Activated CD4-positive, alpha-beta memory T cell treated with anti-CD3 and anti-CD28 coated beads for 36 hours (primary cell): ENCODE measurements at places on chromosomes 2 and 18. TPM values are rescaled to one million over a fixed set of nuclear protein-coding genes. Genes with fewer than 3 reads are reported as not detected.
A peak's percentile ranks its signal among the peaks of the same experiment; 100 is the strongest.

PLEK gene
- 7.6 TPM for total RNA-seq

CGREF1 gene
- 2.9 TPM for total RNA-seq

DNA sequence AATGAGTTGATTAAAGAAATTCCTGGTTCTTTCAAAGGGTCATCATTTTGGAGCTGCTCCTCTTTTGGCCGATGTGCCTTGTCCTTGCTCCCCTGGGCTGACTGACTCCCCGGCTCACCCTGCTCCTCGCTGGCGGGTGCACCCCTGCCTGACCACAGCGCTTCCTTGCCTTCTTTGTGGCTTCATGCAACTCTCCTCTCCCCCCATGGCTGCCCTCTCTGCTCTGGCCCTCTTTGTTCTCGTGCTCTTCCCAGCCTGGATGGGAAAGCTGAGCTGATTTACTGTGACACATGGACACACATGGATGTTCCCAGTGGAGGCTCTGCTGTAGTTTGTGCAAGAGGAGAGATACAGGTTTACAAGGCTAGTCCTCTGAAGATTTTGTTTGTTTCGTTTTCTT lies 234.6 kb downstream of the HAUS1 start:
- no peak overlapping the region for H3K4me3 ChIP-seq
- peak; percentile 22 for DNase-seq
- H3K4me1 ChIP-seq: peaks cover 27% of the 10 kb centered on the region
- no peaks in the 10 kb centered on the region for H3K36me3 ChIP-seq
- H3K27me3 ChIP-seq: peaks cover 34% of the 10 kb centered on the region

DNA sequence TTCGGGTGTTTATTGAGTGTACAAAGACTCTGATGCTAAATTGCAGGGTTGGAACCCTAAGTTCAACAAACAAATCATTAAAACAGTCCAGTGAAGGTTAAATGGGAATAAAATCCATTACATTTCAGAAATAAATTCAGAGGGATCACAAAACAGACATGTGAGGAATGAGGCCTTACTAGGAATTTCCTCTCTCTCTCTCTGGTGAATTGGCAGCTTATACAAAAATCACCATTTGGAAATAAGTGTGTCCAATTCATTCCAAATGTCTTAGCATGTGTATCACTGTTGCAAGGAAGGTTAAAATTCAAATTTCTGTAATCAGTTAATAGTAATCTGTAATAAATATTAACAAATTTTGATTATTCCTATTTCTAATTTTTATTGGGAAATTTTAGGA lies 228.6 kb upstream of the PXDN start:
- no peak overlapping the region for H3K4me3 ChIP-seq
- H3K27ac ChIP-seq: no peak overlapping the region
- no peaks in the 10 kb centered on the region for H3K36me3 ChIP-seq
- H3K4me1 ChIP-seq: no peaks in the 10 kb centered on the region

DNA sequence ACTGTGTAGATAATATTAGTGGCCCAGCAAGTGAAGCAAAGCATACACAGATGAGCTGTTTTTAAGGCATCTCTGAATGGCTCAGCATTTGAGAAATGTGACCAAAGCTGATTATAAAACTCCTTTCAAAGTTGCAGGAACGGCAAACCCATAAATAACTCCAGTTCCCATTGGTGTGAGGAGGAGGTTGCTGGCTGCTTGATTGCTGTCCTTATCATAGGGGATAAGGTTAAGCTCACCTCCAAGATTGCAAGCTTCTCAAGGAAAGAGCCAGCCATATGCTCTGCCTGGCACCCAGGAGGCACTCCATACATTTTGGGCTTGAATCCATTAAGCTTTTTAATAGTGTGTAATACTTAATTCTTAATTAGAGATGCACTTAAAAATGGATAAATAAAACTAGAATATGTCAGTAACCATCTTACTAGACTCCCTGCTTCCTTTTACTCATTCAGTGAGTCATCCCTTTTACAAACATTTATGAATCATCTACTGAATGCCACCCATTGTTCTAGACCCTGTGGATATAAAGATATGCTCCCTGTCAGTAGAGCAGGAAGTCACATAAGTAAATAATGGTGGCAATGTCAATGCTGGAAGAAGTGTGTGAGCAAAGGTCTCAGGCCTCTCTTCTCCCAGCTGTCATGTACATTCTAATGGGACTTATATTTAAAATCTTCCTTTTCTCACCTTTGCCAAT lies 99.3 kb downstream of the SPATS2L start:
- peaks cover 33% of the 10 kb centered on the region for H3K4me1 ChIP-seq
- DNase-seq: no peak
- no peak overlapping the region for H3K4me3 ChIP-seq
- H3K27me3 ChIP-seq: no peaks in the 10 kb centered on the region
- peak overlapping the region; percentile 43 for H3K27ac ChIP-seq

DNA sequence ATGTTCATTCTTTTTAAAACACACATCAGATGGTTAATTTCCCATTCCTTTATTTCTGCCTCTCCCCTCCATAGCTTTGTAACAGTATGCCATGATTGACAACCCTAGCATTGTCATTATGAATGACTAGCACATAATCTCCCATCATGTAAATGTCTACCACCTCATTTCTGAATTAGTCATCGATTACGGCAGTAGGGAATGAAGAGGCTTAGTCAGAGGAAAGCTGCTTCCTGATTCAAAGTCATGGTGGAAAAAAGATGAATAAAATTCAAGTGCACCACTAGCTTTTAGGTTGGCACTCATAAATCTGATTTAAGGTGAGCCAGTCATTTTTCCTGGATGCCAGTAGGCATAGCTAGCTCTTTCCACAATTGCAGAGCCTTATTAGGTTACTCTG lies 19.1 kb upstream of the ACMSD start:
- peaks cover 2% of the 10 kb centered on the region for H3K27me3 ChIP-seq
- no peak overlapping the region for H3K27ac ChIP-seq
- H3K36me3 ChIP-seq: no peaks in the 10 kb centered on the region
- no peaks in the 10 kb centered on the region for H3K4me1 ChIP-seq

GRCh38 chr2:219126555-219126954 lies 34.1 kb downstream of the NHEJ1 start:
- no peaks in the 10 kb centered on the region for H3K27me3 ChIP-seq
- H3K4me1 ChIP-seq: peaks cover 14% of the 10 kb centered on the region
- no peak overlapping the region for H3K27ac ChIP-seq
- H3K36me3 ChIP-seq: no peaks in the 10 kb centered on the region
- DNase-seq: no peak

GRCh38 chr2:85377083-85377482 lies 22.5 kb downstream of the ELMOD3 start:
- no peak overlapping the region for H3K4me3 ChIP-seq
- no peak overlapping the region for H3K27ac ChIP-seq
- peaks cover 43% of the 10 kb centered on the region for H3K36me3 ChIP-seq
- no peak for DNase-seq
- H3K27me3 ChIP-seq: no peaks in the 10 kb centered on the region

DNA sequence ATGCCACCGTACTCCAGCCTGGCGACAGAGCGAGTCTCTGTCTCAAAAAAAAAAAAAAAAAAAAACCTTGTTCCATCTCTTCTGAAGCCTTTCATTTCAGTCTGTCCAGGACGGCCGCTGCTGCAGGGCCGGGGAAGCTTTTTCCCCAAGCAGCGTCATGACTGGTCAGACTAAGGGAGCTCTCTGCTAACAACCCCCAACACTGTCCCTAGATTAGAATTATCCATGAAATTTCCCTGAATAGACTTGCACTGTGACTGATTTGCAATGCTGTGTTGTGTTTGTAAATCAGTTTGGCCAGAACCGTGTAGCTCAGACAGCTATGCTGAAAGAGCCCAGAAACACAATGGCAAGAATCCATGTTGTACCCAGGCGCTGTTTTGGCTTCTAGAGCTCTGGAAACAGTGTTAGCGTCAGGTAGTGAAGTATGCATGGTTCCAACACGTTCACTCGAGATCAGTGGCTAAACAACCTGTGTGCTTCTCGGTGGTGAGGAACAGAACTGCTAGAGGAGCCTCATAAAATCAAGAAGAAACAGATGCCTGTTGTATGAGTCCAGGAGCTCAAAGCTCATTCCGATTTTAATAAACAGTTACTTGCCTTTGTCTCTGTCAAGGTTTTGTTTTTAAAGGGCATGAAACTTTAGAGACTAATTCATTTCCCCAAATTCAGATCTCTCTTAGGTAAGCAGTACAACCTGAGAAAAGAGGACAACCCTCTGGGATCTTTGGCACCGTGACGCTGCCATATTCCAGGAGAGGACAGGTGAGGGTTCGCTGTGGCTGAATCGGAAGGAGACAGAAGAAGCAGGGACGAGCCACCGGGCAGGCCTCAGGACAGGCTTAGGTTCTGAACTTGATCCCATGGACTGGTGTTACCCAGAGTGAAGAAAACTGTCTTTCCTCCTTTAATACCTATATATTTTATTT lies 43.5 kb downstream of the GORASP2 start:
- H3K36me3 ChIP-seq: peaks cover 4% of the 10 kb centered on the region
- no peak for DNase-seq
- H3K27me3 ChIP-seq: no peaks in the 10 kb centered on the region
